Occipital lobe (tissue), 3 donors: ENCODE measurements at places on chromosomes 2 and 18. TPM values are rescaled to one million over a fixed set of nuclear protein-coding genes. Genes with fewer than 3 reads are reported as not detected.

DNA sequence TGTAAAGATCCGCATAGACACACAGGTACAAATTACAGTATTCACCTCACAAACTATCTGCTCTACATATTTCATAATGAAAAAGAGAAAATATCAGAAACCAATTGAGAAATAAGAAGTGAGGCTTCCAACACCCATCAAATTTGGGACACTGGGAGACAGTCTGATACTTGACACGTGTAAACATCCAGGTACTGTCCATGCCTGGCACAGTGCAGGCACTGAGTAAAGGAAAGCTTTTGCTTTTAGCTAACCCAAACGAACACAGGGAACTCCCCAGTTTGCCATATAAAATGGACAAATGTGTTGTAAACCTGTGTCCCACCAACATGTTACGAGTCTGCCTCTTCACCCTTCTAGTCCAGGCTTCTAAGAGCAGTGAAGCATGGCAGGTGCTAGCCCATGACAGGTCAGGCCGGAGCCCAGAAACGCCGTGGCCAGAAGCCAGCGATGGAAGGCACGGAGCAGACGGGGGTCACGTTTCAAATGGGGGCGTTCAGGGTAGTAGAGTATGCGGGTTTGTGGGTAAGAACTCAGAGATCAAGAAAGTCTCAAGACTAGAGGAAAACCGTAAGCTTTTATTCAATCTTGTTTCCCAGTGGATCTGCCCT lies 27.0 kb downstream of the CDH2 start:
- DNase-seq, result no peak

- no peak for DNase-seq
Observed at GRCh38 chr2:25805987-25806386, 72.3 kb downstream of the ASXL2 start.

Gene TSPYL6
- total RNA-seq, result 0.31 TPM

DNA sequence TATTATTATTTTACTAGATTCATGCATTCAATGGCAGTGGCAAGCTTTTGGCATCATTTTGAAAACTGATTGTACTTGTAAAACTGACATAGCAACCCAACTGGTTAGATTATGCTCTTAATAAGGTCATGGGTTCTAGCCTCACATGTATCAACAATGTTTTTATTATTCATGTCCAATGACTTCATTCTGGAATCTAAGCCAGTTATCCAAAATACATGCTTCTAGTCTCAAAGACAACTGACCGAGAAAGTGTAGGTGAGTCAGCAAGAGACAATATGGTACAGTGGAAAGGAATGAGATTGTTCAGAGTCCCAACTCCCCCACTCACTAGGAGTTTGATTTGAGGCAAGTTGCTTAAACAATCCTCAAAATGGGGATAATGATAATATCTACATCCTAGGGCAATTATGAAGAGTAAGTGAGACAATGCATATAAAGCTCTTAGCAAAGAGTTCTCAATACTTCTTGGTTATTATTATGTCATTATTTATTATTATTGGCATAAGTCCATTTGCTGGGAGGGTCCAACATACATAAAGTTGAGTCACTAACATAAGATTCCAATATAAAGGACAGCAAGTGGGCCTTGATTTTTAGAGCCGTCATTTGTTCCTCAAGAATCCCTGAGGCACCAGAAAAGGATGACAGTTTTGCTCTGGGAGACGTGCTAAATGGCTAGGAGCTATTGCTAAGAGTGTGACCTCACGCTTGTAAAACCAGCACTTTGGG lies 99.4 kb downstream of the NEB start:
- DNase-seq, result no peak

Gene IL1R1
- 0.78 TPM for total RNA-seq

Gene POMC
- total RNA-seq, result 0.78 TPM

GRCh38 chr2:6887751-6888192 lies 10.2 kb downstream of the RSAD2 start:
- DNase-seq, result no peak

- no peak for DNase-seq
Observed at GRCh38 chr2:64939332-64939917, 49.8 kb upstream of the SLC1A4 start.

- no peak for DNase-seq
Observed at GRCh38 chr2:86074811-86075210, 30.9 kb downstream of the POLR1A start.

DNA sequence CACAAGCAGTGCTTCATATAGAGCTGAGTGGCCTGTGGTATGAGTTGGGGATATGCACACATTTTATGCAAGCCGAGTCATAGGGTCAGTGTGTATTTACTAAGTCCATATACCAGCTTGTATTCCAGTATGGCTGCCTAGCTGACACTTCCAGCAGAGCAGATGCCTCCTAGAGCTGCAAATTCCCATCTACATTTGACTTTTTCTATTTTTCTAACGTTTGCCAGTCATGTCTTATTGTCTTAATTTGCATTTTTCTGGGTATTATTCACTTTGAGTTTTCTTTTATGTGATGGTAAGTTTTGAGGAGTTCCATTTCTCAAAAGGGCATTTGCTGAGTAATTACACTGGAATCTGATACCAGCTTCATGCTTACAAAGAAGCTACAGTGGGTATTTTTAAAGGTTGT lies 334.5 kb upstream of the CDH2 start:
- DNase-seq, result no peak

DNA sequence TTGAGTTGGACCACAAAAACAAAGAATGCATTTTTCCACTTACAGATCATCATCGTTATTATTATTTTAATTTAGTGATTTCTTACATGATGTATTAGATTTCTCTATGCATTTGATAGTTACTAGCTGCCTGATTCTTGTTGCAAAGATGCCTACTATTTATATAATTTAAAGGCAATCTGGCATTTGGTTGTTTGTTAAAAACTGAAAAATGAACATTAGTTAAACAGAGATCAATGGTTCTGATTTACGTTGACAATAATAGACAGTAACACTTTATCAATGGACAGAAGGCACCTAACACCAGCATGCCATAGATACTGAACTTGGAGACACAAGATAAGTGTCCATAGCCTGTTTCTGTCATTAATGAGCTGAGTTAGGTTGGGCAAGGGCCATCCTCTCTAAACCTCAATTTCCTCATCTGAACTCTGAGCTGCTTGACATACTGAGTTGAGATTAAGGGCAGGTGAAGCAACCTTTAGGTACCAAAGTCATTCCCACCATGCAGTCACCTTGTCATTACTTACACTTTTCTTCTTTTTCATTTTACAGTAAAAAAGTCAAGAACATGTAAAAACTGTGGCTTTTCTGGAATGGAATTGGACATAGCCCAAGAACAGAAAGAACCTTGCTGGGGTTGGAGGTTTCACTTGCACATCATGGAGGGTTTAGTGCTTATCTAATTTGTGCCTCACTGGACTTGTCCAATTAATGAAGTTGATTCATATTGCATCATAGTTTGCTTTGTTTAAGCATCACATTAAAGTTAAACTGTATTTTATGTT lies 3.1 kb downstream of the CCL20 start:
- DNase-seq, result no peak

- DNase-seq, result no peak
Observed at GRCh38 chr2:223100061-223100511, 48.1 kb downstream of the KCNE4 start.
